Heart left ventricle (tissue), 16 donors: ENCODE measurements at places on chromosomes 3 and 15. TPM values are rescaled to one million over a fixed set of nuclear protein-coding genes. Genes with fewer than 3 reads are reported as not detected.

- DNase-seq: no peak
Observed at GRCh38 chr3:7567160-7567559, 706.2 kb downstream of the GRM7 start.

Gene CLDN16
- total RNA-seq: not detected

GRCh38 chr3:123499322-123499721 is 50.4 kb upstream of the ADCY5 start:
- DNase-seq: no peak

Gene BLM
- 10.4 TPM for total RNA-seq

DNA sequence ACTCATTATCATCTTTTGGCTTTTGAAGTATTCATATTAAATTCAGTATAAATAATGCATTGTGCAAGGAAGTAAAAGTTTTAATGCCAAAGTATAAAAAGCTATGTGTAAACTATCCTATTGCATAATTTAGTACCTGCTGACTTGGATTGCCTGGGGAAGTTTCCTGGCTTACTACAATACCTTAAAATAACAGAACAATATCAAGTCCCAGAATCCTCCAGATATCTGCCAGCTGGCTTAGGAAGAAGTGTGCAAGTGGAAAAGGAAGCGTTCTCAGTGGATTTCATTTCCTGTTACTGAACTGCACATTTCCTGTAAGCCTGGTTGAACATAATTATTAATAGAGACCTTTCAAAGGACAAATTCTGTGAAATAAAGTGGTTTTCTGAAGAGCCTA is 236.7 kb downstream of the ADAMTSL3 start:
- DNase-seq: no peak

- DNase-seq: no peak
Observed at GRCh38 chr3:69425249-69425648, 39.4 kb upstream of the FRMD4B start.

Gene CYFIP1
- 111 TPM for total RNA-seq

- DNase-seq: peak; percentile 86
Observed at GRCh38 chr3:107956991-107957900, 133.6 kb downstream of the CD47 start.
